Activated CD4-positive, alpha-beta memory T cell treated with anti-CD3 and anti-CD28 coated beads for 36 hours (primary cell): ENCODE measurements at places on chromosomes 7 and 10. TPM values are rescaled to one million over a fixed set of nuclear protein-coding genes. Genes with fewer than 3 reads are reported as not detected.

ALOX5 gene
- 1.1 TPM for total RNA-seq

DNA sequence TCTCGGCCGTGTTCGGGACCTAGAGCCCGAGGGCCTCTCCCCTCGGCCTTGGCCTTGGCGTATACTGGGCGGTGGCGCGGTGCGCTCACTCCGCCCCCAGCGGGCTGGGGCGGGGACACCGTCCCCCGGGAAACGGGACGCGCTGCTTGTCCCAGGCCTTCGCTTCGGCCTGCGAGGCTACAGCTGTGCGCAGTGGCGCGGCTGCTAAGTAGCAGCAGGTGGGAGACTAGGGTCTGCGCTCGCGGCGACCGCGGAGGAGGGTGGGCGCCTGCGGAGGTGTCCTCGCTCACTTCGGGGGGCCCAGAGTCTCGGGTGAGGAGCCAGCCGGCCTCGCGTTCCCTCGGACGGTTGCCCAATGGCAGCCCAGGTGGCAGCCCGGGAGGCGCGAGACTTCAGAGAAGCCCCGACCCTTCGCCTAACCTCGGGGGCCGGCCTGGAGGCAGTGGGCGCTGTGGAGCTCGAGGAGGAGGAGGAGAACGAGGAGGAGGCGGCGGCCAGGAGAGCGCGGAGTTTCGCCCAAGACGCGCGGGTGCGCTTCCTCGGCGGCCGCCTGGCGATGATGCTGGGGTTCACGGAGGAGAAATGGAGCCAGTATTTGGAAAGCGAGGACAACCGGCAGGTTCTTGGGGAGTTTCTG lies at the start of gene DNAH11:
DNAH11 (plus strand) TSS at position 149 of the 637 bp plus-strand sequence; CDS start at position 356, 207 bp downstream.
- peaks cover 6% of the 10 kb centered on the region for H3K4me1 ChIP-seq
- peak; percentile 32 for DNase-seq
- H3K27ac ChIP-seq: no peak within 1 kb of the TSS
- H3K27me3 ChIP-seq: peaks cover 59% of the 10 kb centered on the region

GRCh38 chr10:62616885-62617590 lies 187.5 kb upstream of the ADO start:
- H3K36me3 ChIP-seq: no peaks in the 10 kb centered on the region
- no peak for DNase-seq
- H3K27ac ChIP-seq: no peak overlapping the region
- H3K4me1 ChIP-seq: peaks cover 37% of the 10 kb centered on the region

- H3K27me3 ChIP-seq: peaks cover 50% of the 10 kb centered on the region
- no peaks in the 10 kb centered on the region for H3K36me3 ChIP-seq
- H3K4me3 ChIP-seq: no peak overlapping the region
- H3K4me1 ChIP-seq: peaks cover 6% of the 10 kb centered on the region
- no peak for DNase-seq
Measured at GRCh38 chr7:106357675-106358074, 72.9 kb upstream of the NAMPT start.

GRCh38 chr10:113284635-113285034 lies 268.2 kb upstream of the HABP2 start:
- no peaks in the 10 kb centered on the region for H3K4me1 ChIP-seq
- DNase-seq: no peak
- no peak overlapping the region for H3K27ac ChIP-seq
- H3K27me3 ChIP-seq: no peaks in the 10 kb centered on the region
- H3K4me3 ChIP-seq: no peak overlapping the region
- H3K36me3 ChIP-seq: no peaks in the 10 kb centered on the region

DNA sequence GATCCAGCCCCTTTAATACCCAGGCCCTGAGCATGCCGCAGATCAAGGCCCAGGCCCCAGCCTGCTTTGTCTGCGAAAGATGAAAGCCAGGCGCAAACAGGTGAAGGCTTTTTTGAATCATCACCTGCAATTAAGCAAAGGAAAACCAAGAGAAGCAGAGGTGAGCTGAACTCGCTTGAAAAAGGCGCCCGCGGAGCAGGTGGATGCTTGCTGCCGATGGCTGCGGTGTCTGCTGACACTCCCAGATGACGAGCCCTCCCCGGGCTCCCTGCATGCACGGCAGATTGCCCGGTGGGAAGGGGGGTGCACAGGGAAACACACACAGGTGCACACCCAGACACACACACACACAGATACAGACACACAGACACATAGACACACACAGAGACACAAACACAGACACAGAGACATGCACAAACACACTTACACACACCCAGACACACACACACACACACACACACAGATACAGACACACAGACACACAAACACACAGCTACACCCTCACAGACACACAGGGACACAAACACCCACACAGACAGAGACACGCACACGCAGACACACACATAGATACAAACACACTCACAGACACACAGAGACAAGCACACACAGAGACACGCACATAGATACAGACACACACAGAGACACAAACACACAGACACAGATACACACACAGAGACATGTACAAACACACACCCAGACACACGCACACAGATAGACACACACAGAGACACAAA lies 142.6 kb upstream of the RNF32 start:
- no peaks in the 10 kb centered on the region for H3K4me1 ChIP-seq
- H3K27me3 ChIP-seq: no peaks in the 10 kb centered on the region
- no peak overlapping the region for H3K4me3 ChIP-seq
- no peaks in the 10 kb centered on the region for H3K36me3 ChIP-seq
- DNase-seq: no peak
- H3K27ac ChIP-seq: no peak overlapping the region

GRCh38 chr10:1114719-1115606 lies 58.8 kb downstream of the WDR37 start:
- peaks cover 36% of the 10 kb centered on the region for H3K4me1 ChIP-seq
- H3K27ac ChIP-seq: no peak overlapping the region
- no peaks in the 10 kb centered on the region for H3K27me3 ChIP-seq
- H3K36me3 ChIP-seq: peaks cover 71% of the 10 kb centered on the region
- no peak overlapping the region for H3K4me3 ChIP-seq

DNA sequence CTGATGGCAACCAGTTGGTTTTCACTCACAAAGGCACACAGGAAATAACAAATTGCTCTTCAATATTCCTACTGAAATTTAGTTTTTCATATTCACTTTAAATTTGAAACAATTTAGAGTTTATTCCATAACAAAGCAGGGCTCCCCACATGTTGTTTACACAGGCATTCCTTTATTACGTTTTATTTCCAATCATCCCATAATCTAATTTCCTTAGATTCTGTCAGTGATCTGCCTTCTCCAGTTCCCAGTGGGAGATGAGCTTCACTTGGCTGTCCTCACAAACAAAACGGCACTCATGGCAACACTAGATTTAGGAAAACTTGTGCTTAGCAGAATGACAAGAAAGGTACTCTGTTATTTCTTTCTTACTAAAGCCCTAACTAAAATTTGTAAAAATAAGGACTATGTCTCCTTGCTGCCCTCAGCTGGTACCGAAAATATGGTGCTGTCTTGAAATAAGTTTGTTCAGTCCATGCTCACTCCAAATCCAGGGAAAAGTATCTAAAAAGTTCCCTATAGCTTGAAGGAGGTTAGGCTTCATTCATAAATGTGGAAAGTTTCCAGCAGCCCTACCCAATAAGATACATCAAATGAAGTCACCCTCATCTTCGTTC lies 23.0 kb downstream of the PHYH start:
- H3K27me3 ChIP-seq: no peaks in the 10 kb centered on the region
- H3K4me3 ChIP-seq: no peak overlapping the region
- DNase-seq: no peak
- no peaks in the 10 kb centered on the region for H3K4me1 ChIP-seq
- H3K36me3 ChIP-seq: peaks cover 3% of the 10 kb centered on the region
- no peak overlapping the region for H3K27ac ChIP-seq

- no peak overlapping the region for H3K4me3 ChIP-seq
- H3K27ac ChIP-seq: no peak overlapping the region
- H3K27me3 ChIP-seq: no peaks in the 10 kb centered on the region
Measured at GRCh38 chr10:115417585-115418265, 324.6 kb downstream of the ATRNL1 start.
